ENCODE measurements at places on chromosomes 2 and 18.

- no peak for DNase-seq
These were observed 7.0 kb downstream of the ZEB2 start for GRCh38 chr2:144512891-144513351.

GRCh38 chr2:124318913-124319312 lies 293.8 kb downstream of the CNTNAP5 start:
- no peak for DNase-seq

DNA sequence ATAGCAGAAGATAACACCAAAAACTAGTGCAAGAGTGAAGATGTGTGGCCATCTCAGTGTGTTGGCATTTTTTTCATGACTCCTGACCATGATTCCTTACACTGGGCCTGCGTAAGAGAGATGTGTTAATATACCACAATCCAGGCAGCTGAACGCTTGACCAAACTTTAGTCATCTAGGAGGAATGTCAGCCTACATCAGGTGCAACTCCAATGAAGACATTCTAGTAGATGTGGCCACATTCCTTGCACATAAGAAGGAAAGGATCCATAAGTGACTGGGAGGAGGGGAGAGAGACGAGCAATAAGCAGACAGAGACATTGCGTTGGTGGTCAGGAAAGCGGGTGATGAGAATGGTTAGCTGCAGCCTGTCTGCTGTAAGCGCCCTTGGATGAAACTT lies 42.6 kb downstream of the CYRIA start:
- no peak for DNase-seq

DNA sequence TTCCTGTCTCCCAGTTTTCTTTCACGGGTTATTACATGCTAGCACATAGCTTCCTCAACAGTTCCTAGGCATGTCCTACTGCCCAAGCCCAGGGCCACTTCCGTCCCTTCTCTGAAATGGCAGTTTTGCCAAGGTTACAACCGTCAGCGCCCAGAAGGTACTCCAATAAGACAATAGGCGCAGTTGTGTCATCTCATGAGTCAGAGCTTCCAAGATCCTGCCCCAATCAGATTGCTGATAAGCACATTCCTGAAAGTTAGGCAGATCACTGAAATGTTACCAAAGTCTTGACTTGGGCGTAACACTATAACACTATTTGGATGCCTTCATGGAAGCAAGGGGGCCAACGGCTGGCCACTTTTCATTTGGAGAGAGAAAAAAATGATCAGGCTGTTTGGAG lies 34.2 kb downstream of the GKN2 start:
- no peak for DNase-seq

DNA sequence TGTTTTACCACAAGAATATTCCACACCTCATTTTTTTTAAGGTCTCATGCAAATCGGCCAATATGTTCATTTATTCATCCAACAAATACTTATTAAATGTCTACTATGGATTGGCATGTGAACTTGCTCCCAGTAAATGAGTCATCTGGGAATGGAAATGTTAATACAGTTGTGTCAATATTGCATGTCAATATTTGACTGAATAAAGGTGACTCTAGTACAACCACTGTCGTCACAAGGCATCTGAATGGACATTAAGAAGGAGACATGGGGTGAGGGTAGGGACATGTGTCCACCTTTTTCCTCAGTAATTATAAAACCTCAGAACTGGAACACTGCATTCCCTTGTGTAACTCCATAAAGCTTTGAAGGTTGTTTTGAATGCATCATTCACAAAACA lies 365.4 kb downstream of the ADCYAP1 start:
- DNase-seq, result no peak

- DNase-seq, result no peak
These were observed 52.8 kb downstream of the LDLRAD4 start for GRCh38 chr18:13271302-13271911.

- DNase-seq, result no peak
These were observed 1.8 kb downstream of the SALL3 start for GRCh38 chr18:78981394-78981831.
